GOT3 (cell line): ENCODE measurements at places on chromosomes 3 and 15.

DNA sequence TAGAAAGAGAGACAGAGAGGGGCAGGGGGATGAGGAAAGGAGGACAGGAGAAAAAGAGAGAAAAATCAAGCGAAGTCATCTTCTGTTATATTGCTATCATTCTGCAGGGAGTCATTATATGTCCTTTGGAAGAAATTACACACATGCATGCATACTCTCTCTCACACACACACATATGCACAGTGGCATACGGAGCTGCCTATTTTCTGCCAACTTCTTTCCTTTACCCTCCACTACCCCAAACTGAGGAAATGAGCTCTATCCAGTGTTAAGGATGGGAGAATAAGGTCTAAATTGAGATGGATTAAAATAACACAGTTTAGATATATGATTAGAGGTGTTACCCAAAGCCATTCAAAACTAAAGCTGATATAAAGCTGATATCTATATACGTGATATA lies 48.8 kb downstream of the PDZRN3 start:
- DNase-seq = no peak

GRCh38 chr15:90987561-90988141 lies 6.7 kb downstream of the PRC1 start:
- DNase-seq = no peak

GRCh38 chr3:13525827-13526625 lies 22.9 kb upstream of the FBLN2 start:
- DNase-seq = no peak

DNA sequence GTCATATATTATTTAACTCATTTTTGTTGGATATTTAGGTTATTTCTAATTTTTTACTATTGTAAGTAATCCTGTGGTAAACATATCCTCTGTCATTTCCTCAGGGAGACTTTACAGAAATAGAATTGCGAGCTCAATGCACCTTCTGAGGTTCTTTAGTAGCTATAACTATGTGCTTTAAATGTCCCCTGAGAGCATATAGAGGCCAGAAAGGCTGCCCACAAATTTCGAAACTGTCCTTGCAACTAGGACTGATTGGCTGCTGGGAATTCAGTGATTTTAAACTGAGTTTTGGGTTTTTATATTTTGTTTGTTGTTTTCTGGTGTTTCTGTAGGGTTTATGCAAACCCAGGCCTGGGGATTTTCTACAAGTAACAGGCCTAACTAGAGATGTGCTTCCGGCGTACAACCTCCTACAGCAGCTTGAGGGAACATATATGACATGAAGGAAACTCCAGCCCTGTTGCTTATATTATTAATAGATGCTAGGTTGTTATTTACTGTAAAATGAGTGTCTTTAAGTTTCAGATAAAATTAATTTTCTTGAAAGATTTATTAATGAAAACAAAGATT lies 29.1 kb upstream of the P4HTM start:
- DNase-seq = no peak

GRCh38 chr15:61038910-61039309 lies 190.2 kb downstream of the RORA start:
- no peak for DNase-seq
